Foreskin keratinocyte (primary cell): ENCODE measurements at places on chromosomes 11 and 22. TPM values are rescaled to one million over a fixed set of nuclear protein-coding genes. Genes with fewer than 3 reads are reported as not detected.

DNA sequence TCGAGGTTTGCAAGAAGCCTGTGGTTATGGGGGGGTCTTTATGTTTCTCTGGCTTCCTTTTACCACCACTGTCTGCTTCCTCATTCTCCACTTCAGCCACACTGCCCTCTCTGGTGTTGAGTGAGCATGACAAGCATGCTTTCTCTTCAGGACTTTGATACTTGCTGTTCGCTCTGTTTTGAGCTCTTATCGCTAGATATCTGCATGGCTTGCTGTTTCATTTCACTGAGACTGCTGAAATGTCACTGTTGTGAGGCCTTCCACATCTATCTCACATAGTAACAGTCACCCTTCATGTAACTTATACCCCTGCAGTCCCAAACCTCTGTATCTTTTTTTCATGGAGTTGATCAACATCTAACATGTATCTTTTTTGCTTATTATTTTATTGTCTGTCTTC lies 59.8 kb downstream of the TMEM135 start:
- peak; percentile 23 for DNase-seq

GRCh38 chr22:29813563-29813962 lies 24.5 kb downstream of the ASCC2 start:
- DNase-seq: no peak

DNA sequence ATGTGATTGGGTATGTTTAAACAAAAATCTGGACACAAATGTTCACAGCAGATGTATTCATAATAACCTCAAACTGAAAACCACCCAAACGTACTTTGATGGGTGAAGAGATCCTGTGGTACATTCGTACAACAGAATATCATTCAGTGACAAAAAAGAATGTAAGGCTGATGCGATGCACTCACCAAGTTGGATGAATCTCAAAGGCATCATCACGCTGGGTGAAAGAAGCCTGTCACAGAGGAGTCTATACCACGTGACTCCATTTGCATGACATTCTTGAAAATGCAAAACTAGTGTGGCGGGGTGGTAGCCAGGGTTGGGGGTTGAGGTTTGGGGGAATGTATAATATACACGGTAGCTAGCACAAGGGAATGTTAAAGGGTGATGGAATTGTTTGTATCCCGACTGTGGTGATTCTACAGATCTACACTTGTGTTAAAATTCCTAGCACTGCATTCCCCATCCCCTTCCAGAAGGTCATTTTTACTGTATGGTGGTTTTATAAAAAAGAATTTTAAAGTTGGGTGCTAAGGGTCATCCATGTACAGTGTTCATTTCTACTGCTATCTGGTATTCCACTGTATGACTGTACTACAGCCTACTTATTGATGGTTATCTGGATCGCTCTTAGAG lies 35.0 kb upstream of the SLC25A1 start:
- no peak for DNase-seq

The PHOX2A gene
- total RNA-seq: not detected in 2 replicates

DNA sequence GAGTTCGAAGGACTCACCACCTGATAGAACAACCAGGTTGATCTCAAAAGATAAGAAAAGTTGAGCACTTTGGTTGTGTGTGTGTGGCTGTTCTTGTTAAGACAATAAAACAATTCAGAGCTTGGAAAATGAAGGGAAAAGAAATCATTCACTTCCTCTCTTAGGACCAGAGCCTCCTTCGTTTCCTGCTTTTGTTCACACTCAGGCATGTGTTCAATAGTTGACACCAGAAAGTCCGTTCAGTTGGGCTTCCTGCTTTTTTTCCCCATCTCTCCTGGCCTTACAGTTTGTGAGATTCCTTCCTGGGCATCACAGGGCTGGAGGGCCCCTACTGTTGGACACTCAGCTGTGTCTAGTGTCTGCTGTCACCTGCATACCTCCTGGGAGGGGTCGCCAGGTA lies 48.0 kb downstream of the TSPAN18 start:
- no peak for DNase-seq

GRCh38 chr11:69492201-69492991 lies 10.9 kb downstream of the LINC01488 start:
- DNase-seq: no peak

- DNase-seq: no peak
These were observed 3.1 kb downstream of the AP1B1 start for GRCh38 chr22:29385151-29385704.

GRCh38 chr11:28259177-28259843 lies 151.1 kb downstream of the METTL15 start:
- DNase-seq: no peak

The LRRC10B gene
- 0.07 TPM in 1 of 2 replicates, not detected in the other for total RNA-seq

DNA sequence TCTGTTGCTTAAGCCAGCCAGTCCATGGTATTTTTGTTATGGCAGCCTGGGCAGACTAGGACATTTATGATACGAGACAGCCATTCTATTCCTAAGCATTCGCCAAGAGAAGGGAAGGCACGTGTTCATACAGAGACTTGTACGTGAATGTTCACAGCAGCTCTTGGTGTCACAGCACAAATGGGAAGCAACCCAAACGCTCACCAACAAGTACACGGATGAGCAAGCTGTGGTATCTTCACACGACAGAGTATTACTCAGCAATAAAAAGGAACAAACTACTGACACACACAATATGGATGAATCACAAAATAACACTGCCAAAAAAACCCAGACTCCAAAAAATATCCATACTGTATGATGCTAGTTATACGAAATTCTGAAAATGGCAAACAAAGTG lies 85.1 kb downstream of the PHF21B start:
- no peak for DNase-seq

The WNT7B gene
- 9.5 and 41.8 TPM in 2 replicates for total RNA-seq

DNA sequence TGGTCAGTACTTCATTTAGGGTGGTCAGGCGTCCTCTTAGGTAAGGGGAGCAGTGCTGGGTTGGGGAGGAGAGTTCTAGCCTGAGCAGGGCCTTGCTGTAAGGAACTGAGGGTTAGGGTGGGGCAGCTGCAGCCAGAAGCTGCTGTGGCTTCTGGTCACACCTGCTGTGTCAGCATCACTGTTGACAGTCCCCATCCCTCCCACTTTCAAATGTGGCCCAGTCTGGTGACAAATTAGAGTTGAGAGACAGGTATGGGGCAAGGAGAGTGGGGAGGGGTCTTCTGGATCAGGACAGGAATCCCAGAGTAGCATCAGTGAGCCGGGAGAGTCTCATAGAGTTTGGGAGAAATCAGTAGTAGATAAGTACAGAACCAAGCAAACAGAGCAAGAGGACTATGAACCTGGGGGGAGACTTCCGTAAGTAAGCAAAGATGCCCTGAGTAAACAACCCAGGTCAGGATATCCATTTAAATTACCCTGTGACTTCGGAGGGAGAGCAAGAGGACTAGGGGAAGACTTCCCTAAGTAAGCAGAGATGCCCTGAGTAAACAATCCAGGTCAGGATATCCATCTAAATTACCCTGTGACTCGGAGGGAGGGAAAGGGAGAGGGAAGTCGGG lies 53.7 kb downstream of the PPP6R2 start:
- no peak for DNase-seq

DNA sequence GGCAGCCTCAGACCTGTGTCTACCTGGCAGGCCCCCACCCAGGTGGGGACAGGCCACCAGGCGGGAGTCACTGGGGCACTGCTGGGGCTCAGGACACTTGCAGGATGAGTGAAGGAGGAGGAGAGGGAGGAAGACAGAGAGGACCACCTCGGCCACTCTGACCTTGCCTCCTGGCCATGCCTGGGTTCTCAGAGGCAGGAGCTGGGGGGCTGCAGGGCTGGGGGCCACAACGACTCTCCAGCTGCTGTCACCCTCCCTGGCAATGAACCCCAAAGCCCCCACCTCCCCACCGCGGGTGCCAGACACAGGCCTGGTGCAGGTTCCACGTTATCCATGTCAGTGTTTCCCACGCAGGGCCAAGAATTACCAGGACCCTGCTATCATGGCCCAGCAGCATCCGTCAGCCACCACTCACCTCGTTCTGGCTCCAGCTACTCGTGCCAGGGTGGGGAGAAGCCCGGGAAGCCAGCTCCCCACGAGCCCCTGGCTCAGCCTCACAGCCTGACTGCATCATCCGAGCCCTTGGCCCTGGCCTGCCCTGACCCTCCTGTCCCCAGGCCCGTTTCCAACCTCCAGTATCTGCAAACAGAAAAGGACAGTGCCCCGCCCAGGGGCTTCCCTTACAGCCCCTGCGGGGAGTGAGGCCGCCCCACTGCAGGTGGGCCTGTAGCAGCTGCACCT lies 62.4 kb downstream of the BRD1 start:
- no peak for DNase-seq

The GGTLC2 gene
- not detected in 2 replicates for total RNA-seq

The MS4A12 gene
- not detected in 2 replicates for total RNA-seq

The OR8D1 gene
- not detected in 2 replicates for total RNA-seq

The EHF gene
- 97.2 and 109 TPM in 2 replicates for total RNA-seq

DNA sequence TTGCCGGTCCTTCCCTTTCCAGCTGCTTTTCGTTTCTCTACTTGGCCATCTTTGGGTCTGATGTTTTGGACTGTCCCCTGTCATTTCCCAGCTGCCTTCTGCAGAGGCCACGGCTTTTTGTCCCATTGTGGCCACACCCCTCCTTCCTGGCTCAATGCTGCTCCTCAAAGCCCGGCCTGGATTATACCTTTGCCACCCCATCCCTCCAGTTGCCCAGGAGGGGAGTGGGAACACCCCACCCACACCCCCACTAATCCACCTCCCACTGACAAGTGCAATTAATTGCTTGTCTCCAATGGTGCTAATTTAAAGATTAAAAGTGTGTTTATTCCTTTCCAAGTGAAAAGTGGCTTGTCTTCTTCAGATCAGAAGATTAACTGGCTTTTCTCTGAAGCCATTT lies 34.2 kb upstream of the CSNK2A3 start:
- no peak for DNase-seq

DNA sequence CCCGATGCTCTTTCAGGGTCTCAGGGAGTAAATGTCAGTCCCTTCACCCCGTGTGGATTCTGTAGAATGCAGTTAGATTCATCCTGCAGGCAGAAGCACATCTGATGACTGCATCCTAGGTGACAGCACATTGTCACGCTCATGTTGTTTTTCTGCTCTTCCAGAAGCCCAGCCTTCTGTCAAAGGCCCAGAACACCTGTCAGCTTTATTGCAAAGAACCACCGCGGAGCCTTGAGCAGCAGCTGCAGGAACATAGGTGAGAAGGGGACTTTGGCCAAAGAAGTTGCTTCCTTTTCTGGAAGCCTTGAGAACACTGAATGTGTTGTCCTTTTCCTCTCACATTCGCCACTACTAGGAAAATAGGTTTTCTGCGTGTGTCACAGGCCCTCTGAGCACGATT lies 43.7 kb downstream of the PPP2R1B start:
- DNase-seq: no peak

The STT3A gene
- total RNA-seq: 171 and 189 TPM in 2 replicates

DNA sequence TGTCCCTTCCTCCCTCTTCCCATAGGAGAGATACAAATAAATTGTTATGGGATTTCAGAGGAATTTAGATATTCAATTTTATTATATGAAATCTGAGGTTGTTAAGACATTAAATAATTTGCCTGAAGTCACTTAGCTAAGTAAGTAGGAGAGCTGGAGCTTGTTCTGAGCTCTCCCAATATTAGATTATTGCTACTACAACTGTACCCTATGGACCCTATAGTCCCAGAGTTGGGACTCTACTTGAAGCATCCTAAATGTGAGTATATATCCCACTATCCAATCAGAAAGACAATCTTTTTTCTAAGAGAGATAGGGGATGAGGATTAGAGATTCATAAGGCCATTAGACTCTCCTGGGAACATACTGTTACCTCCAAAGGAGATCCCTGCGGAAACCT lies 1130.0 kb downstream of the DLG2 start:
- no peak for DNase-seq

DNA sequence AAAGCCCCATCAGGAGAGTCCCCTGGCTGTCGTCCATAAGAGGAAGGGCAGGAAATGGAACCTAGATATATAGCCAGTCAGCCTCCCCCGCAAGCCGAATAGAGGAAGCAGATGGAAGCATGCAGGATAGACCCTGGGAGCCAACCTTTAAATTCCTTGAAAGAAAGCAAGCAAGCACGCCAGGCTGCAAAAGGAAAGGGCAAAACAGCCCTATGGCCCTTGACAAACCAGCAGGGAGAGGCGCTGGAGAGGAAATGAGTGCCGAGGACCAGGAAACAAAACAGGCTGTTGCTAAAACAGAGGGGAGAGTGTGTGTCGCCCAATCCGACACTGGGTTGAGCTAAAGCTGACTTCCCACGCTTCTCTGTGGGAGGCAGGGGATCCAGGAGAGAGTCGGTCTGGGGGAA lies 203.5 kb upstream of the MTNR1B start:
- no peak for DNase-seq

DNA sequence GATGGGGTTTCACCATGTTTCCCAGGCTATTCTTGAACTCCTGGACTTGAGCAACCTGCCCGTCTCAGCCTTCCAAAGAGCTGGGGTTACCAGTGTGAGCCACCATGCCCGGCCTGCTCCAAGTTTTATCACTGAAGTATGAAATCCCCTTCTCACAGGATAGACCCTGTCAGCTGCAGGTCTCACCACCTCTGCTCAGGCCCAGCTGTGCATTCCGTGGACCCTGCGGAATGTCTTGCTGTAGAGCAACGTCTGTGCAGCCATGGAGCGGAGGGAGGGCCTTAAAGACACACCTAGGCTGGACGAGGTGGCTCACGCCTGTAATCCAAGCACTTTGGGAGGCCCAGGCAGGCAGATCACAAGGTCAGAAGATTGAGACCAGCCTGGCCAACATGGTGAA lies 625.4 kb downstream of the BRD1 start:
- DNase-seq: no peak

The LAMTOR1 gene
- 140 and 151 TPM in 2 replicates for total RNA-seq

The CFAP68 gene
- 22.3 and 23.7 TPM in 2 replicates for total RNA-seq

DNA sequence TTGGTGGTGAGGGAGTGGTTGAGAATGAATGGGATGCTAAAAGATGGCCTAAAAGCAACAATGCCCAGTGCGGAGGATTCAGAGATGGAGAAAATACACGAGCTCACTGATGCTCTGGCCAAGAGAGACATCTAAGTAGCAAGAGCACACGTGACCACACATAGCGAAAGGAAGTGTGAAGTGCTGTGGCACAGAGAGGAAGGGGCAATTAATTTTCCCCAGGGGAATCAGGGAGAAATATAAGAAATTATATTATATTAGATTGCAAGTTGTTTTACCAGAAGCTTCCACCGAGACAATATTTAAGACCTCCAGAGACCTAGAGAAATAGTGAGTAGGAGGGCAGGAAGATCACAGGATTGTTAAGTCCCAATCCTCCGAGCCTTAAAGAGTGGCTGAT lies 80.6 kb downstream of the RCN1 start:
- no peak for DNase-seq

GRCh38 chr11:130456286-130456685 lies 7.8 kb downstream of the ADAMTS15 start:
- DNase-seq: no peak

- DNase-seq: peak; percentile 63
These were observed 3.9 kb upstream of the LMO2 start for GRCh38 chr11:33895752-33896137.
